ENCODE measurements at places on chromosomes 6 and 20.

DNA sequence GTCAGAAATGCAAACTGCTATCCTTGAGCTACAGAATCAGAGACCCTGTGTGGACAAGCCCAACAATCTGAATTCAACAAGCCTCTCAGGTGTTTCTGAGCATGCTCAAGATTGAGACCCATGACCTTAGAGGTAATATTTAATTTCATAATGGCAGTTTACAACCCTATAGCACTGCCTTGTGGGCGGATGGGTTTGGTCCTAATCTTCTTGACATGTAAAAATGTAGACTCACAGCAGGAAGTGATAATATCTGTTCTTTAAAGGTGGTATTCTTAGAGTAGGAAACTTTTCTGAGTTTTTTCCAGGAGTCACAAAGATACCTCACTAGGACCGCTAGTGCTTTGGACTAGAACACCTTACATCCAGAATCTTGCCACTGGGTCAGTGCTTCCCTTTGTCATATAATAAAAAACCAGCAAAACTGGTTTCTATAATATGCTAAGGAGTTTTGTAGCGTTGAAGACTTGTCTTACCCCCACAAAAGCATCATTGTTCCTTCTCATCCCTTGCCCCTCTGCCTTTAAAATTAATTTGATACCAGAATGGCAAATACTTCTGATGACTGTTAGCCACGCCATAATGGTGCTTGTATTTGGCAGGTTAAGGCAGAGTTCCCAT, 52.6 kb downstream of the E2F3 start:
- DNase-seq = no peak

DNA sequence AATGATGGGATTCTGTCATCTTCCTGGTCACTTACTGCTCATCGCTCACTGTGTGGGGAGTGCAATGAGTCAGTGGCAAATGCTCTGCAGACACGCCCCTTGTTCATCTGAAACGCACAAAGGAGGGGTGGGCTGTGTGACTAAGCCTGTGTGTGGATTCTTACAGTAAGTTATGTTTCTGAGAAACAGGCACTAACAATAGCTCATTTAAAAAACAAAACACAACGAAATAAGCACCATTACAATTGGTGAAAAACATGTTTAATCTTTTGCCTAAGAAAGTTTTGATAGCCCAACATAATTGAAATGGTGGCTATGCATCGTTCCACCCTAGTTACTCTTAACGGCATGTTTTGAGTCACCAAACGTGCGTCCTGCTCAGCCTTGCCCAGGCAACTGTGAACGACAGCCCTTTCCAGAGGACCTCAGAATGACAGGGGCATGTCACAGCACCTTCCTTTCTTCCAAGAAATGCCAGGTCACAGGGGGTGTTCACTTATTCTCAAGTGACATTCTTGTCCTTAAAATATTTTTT, 118.4 kb upstream of the SGK1 start:
- DNase-seq = peak; percentile 93

- DNase-seq = no peak
Measured at GRCh38 chr20:10568032-10568431, 105.8 kb downstream of the JAG1 start.

GRCh38 chr6:36642913-36643817, 35.3 kb upstream of the CDKN1A start:
- peak; percentile 30 for DNase-seq

DNA sequence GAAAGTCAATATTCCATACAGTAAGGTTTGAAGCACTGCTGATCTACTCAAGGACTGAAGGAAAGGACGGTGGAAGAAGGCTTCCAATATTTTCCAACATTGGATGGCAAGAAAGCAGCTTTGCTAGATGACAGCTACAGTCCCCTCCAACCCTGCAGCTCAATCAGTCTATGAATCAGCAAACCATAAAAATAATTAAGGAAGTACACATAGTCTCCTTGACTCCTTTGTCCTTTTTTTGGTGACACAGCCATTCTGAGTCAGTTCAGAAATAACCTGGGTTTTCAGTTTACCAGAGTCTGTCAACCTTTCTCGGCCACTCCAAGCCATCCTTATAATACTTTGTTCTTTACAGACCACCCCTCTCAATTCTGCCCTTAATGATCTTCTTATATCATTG, 232.5 kb downstream of the IBTK start:
- DNase-seq = no peak

DNA sequence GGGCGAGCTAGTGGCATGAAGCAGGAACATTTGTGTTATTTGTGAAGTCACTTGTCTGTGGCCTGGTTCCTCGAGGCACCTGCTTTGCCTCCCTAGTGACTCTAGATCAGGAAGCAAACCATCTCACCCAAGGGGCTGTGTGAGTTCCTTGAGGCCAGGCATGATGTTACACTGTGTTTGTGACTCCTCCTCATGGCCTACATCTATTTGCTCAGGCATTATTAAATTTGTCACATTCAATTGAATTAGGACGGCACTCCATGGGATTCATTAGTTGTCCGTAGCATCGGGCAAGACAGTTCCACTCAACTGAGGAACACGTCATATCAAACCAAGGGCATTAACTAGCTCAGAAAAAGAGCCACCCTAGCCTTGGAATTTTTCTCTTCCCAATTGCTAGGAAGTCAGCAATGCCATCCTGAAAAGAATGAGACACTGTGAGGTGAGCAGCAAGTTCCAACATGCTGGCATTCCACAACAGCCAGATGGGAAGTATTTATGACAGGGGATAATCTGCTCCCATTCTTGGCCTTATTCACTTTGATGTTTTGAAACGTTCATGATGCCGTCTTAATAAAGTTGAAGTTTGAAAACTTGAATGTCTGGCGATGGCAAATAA, 17.2 kb downstream of the TMEM200A start:
- no peak for DNase-seq

GRCh38 chr6:28005152-28005890, 48.3 kb downstream of the OR2B6 start:
- no peak for DNase-seq

- no peak for DNase-seq
Measured at GRCh38 chr20:14235355-14235754, 102.1 kb downstream of the FLRT3 start.

GRCh38 chr6:111850295-111850937, 22.8 kb downstream of the FYN start:
- DNase-seq = no peak

GRCh38 chr6:157840776-157841175, 17.7 kb downstream of the SNX9 start:
- DNase-seq = peak; percentile 46

DNA sequence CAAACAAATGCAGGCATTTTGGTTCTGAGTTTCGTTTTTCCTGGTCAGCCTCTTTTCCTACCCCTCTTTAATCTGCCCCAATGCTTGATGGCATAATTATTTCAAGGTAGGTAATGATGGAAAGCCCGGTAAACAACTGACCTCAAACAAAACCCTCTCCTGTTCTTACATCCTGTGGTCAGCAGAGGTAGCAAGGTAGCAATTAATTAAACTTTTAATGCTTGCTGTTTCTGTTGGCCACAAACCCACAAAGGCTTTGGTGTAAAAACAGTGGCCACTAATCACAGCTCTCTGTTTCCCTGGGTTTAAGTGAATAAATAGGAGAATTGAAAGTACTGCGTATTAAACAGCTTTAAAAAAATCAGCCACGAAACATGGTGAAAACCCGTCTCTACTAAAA, 261.5 kb upstream of the SOX4 start:
- no peak for DNase-seq

DNA sequence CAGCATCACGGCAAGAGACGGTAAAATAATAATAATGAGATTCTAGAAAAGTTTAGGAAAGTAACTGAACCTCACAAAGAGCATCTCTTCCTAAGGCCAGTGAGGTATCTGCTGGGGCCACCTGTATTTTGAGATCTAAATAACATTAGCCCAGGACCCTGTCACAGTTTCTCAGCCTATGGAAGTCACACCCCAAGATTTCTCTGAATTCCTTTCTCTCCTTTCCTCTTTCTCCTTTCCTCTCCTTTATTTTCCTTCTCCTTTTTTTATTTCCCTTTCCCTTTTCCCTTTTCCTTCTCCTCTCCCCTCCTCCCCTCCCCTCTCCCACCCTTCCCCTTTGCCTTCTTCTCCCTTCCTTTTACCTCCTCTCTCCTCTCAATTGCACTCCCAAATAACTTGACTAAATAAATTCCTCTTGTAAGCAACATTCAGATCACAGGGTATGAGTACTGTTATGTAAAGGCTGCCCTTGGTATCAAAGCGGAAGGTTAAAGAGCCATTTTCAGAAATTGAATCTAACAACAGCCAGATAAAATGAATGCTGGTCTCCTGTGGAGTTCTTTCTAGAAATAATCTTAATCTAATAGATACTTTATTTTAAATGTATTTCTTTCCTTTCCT, 506.2 kb downstream of the EPM2A start:
- DNase-seq = no peak

- no peak for DNase-seq
Measured at GRCh38 chr6:109739686-109740085, 48.6 kb downstream of the FIG4 start.

GRCh38 chr6:74768120-74768519, 437.7 kb downstream of the COL12A1 start:
- DNase-seq = no peak

GRCh38 chr20:58619077-58619863, 31.8 kb upstream of the STX16 start:
- DNase-seq = no peak

- DNase-seq = no peak
Measured at GRCh38 chr6:94588301-94588700, 989.0 kb upstream of the MANEA start.

DNA sequence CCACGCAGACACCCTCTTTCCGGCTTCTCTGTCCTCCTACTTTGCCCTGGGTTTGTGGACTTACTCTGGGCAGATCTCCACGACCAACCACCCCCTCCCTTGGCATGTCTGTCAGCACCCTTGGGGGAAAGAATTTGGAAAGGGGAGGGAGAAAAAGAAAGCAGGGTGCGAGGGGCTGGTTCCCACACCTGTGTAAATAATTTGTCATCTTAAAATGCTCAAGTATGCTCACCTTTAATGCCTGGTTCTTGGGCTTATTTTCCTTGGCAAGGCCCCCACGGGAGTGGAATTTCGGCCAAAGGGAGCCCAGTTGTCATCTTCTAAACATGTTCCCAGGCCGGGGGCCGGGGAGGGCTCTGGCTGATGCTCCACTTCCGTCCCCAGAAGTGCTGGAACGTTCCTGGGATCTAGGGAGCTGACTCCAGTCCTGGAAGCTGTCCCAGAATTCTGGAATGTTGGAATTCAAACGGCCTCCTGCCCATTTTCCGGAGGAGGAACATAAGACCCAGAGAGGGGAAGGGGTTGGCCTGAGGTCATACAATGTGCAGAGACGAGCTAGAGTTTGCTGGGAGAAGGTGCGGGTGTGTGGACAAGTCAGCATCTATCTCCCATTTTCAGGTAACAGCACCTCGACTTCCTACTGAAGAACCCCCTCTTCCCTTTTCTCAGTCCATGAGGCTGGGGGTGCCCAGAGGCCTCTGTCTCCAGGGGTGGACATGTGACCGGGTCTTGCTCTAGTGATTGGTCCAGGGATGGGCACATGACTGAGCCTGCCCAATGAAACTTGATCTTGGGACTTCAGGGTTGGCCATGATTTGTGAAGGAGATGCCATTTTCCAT, 122.3 kb downstream of the CEBPB start:
- no peak for DNase-seq

DNA sequence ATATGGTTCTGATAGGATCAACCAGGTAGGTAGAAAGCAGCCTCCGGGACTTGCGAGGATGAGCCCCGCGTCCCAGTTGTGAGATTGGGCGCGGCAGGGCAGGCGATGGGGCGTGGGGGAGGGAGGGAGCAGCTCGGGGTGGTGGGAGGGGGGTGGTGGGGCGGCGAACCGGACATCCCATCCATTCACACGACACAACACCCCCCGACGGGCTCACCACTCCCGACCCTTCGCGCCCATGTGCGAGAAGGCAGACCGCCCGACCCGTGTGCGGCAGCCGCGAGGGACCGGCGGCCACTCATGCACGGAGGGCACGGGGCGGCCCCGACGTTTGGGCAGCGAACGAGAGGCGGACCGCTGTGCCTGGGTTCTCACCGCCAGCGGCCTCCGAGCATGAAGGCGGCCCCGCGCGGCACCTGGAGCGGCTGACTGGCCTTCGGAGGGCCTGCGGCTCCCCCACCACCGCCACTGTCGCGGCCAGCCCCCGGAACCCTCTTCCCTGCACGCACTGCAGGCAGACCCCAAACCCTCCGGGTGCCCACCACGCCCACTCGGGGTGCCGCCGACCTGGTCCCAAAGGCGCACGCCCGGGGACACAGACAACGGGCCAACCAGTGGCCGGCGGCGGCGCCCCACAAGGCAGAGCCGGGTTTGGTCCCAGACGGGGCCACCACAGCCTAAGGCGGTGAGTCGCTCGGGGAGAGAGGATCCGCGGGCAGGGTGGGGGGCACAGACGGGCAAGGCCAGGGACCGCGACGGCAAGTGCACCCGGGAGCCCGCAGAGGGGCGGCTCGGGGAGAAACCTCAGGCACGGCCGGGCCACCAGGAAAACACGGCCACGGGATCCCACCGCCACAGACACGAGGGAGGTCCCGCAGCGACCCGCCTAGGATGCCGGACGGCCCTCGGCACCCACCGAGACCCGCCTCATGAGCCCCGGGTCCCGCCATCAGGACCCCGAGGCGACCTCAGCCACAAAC, 769.2 kb upstream of the DEFB115 start:
- DNase-seq = no peak

DNA sequence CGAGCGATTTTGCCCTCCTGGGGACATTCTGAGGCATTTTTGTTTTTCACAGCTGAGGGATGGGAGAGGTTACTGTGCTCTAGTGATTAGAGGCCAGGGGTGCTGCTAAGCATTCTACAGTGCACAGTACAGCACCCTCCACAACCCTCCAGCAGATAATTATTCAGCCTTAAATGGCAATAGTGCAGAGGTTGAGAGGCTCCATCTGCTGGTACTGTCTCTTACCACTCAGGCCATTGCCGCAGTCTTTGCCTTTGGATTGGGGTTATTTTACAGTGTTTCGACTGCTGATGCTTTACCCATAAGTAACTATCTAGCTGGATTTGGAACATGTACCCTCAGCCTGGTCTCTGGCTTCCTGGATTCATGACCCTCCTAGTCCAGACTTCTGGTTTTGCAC, 705.3 kb downstream of the KIF16B start:
- no peak for DNase-seq

DNA sequence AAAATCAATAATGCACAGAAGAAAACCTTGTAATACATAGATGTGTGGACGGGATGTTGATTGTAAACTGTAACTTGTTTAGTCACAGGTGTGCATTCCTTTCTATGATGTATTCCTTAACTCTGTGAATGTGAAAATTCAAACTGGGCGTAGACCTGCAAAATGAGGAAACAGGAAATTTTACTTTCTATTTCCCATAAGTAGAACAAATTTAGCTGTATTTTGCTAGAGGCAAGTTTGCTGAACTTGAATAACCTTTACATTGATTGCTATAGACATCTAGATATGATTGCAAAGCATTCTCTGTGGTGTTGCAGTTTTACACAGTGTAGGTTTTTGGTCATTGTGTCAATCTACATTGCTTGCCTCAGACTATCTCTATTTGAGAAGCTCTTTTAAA, 368.4 kb upstream of the MAN1A1 start:
- DNase-seq = no peak

GRCh38 chr6:44238687-44239350, 8.1 kb upstream of the HSP90AB1 start:
- no peak for DNase-seq

Data from SW 1271 (cell line).